Esophagus squamous epithelium (tissue), 5 donors: ENCODE measurements at places on chromosomes 7 and 10. TPM values are rescaled to one million over a fixed set of nuclear protein-coding genes. Genes with fewer than 3 reads are reported as not detected.
A peak's percentile ranks its signal among the peaks of the same experiment; 100 is the strongest.

Gene MMD2
- not detected for total RNA-seq

DNA sequence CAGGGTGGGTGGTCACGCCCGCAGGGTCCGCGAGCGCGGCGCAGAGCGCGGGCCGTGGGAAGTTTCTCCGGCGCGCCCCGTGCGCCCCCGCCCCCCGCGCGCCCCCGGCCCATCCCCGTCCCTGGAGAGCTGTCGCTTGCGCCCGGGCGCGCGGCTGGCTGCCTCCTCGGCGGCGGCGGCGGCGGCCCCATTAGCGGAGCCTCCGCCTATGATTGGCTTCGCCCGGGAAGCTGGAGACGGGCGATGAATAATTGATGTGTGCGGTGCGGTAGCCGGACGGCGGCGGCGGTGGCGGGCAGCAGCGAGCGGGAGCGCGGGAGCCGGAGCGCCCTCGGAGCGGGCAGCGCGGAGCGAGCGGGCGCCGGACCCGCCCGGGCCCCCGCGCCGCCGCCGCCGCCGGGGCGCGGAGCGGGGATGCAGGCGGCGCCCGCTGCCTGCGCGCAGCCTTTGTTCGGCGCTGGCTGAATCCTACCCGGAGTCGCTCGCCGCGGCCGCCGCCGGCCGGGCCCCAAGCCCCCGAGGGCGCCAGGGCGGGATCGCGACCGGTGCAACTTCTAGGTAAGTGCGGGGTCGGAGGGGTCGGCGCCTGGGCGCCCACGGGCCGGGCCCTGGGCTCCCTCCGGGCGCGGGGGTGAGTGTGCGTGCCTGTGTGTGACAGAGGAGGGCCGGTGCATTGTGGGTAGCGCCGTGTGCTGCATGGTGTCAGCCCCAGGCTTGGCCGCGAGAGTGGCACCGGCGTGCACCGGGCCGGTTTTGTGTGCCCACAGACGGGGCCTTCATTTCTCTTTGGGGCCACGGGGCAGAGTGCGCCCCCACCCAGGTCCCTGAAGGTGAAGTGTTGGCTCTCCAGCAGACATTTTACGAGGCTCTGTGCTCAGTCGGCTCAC, 103.8 kb upstream of the PPIF start:
- H3K27ac ChIP-seq: peak overlapping the region; percentile 88
- peak overlapping the region; percentile 81 for H3K4me3 ChIP-seq
- peaks cover 16% of the 10 kb centered on the region for H3K36me3 ChIP-seq
- no peaks in the 10 kb centered on the region for H3K27me3 ChIP-seq
- peaks cover 95% of the 10 kb centered on the region for H3K4me1 ChIP-seq
- no peak for DNase-seq

DNA sequence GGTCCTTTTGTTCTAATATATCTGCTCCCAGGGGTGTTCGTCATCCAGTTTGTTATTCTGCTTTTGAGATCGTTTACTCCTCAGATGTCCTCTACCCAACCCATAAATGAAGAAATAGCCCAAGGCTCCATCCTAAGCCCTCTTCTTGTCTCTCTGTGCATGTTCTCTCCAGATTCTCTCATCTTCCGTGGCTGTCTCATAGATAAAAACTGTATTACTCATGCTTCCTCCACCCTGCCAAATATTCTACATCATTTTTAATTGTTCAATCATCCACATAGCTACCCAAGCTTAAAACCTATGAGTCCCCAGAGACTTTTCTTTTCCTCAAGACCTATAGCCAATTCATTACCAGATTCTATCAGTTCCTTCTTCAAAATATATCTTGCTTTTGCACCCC, 44.9 kb downstream of the CAV1 start:
- no peak for DNase-seq
- no peak overlapping the region for H3K4me3 ChIP-seq
- H3K27ac ChIP-seq: no peak overlapping the region
- no peaks in the 10 kb centered on the region for H3K27me3 ChIP-seq
- no peaks in the 10 kb centered on the region for H3K36me3 ChIP-seq

Gene HPSE2
- total RNA-seq: 4.8 TPM

Gene MYOF
- total RNA-seq: 123 TPM

Gene CFAP69
- total RNA-seq: 9.0 TPM

- H3K36me3 ChIP-seq: peaks cover under 1% of the 10 kb centered on the region
- no peak overlapping the region for H3K4me3 ChIP-seq
- peaks cover 14% of the 10 kb centered on the region for H3K4me1 ChIP-seq
- H3K27ac ChIP-seq: no peak overlapping the region
Measured at GRCh38 chr10:104257235-104257634, 2.5 kb downstream of the GSTO1 start.

DNA sequence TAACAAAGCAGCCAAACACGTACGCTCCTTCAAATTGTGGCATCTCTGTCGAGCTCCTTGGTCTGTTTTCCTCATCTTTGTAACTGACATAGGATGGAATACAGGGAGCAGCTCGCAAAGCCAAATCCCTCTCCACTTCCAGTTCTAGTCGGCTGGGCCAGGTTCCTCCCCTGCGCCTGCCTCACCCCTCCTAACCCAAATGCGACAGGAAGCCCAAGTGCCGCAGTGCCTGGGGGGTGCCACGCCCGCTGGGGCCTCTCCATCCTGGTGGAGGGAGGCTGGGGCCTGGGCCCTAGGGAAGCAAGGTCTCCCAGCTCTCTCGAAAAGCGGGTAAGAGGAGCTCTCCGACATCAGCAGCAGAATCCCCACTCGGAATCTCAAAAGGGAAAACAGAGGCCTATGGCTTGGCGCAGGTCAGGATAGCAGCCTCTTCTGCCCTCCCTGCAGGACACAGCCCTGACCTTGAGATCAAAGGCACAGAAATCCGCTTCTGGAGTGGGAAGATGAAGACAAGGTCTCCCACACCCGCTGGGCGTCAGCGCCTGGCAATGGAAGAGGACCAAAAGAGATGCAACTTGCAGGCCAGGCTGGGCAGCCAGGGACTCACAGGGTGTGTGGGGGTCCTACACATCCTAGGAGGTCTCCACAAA, 165.8 kb downstream of the NRF1 start:
- DNase-seq: no peak
- H3K4me1 ChIP-seq: peaks cover 40% of the 10 kb centered on the region
- no peak overlapping the region for H3K27ac ChIP-seq
- no peak overlapping the region for H3K4me3 ChIP-seq
- no peaks in the 10 kb centered on the region for H3K36me3 ChIP-seq

Gene CHST15
- total RNA-seq: 5.9 TPM

DNA sequence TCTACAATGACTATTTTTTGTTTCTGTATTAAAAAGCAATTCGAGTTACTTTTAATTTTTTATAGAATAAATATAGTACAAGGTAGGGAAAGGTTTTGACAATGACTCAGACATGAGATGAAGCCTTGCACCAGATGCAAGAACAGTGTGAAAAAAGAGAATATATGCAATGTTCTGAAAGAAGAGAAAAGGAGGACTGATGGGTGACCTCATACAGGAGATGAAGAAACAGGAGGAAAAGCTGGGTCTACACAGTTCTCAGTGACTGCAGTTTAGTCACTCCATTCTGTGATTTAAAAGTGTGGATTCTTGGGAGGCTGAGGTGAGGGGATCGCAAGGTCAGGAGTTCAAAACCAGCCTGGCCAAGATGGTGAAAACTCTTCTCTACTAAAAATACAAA, 38.3 kb upstream of the YAE1 start:
- H3K4me1 ChIP-seq: no peaks in the 10 kb centered on the region
- H3K27ac ChIP-seq: no peak overlapping the region
- no peak overlapping the region for H3K4me3 ChIP-seq
- no peak for DNase-seq
